ENCODE measurements at places on chromosomes 2 and 18. TPM values are rescaled to one million over a fixed set of nuclear protein-coding genes. Genes with fewer than 3 reads are reported as not detected.

DNA sequence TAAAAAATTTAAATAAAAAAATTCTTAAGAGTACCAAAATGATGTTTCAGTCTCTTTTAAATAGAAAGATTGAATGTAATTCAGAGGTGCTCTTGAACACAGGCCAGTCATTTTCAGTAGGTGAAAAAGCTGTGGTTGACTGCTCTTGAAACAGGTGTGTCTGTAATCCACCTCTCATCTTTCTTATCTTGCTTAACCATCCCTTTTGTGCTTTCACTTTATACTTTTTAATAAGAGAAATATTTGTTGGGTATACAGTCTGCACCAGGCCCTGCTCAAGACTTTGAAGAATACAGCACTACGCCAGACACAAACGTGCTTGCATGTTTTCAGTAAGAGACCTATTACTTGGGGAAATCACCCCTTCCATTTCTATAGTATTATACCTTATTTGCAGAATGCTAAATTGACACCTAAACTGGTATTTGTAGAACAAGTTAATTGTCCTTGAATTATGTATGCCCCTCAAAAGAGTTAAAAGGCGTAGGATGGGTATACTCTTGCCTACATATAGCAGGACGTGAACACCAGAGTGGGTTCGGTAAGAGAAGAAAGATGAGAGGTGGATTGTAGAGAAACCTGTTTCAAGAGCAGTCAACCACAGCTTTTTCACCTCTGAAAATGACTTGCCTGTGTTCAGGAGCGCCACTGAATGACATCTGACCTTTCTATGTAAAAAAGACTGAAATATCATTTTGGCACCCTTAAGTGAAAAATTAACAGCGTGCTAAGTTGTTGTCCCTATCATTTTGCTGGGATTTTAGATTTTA, 4.0 kb upstream of the RTN4 start:
- no peak for DNase-seq

- DNase-seq = no peak
These were observed 6.4 kb downstream of the PMAIP1 start for GRCh38 chr18:59906203-59906602.

GRCh38 chr2:197140045-197140444, 170.5 kb downstream of the ANKRD44 start:
- DNase-seq = no peak

DNA sequence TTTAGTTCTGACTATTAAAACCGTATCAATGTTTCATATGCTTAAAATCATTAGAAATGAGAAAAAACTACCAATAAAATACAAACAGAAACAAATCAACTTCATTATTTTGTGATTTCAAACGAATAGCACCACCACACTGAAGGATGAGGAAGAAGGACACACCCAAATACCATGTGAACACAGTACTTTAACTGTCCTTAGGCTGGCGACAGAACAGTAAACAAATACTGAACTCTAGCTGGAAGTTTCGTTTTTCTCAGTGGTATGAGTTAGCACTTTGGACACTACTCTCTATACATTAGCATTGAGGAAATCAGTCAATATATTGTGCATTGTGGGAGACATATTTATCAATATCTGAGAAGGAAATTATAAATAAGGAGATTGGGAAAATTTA, 202.4 kb upstream of the AGAP1 start:
- no peak for DNase-seq

The STK17B gene
- 460 TPM for total RNA-seq

DNA sequence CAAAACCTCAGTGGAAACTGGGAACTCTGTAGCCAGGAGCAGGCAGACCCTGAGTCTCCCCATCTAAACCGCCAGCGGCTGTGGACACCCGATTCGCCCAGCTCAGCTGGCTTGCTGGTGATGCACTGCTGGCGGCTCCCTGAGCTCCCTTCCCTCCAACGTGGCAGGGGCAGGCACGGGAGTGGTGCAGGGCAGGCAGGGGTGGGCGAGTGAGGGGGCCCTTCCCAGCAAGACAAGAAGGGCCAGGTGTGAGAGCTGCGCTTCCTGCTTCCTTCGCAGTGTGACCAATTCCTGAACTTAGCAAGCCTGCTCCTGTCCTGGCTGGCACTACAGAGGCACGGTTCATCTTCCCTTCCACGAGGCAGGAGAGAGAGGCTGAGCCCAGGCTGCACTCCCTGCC, 12.3 kb upstream of the SEMA4C start:
- DNase-seq = no peak

- DNase-seq = no peak
These were observed 66.9 kb upstream of the MAP3K20 start for GRCh38 chr2:173008786-173009185.

GRCh38 chr2:96412307-96413258, 77.0 kb downstream of the NCAPH start:
- no peak for DNase-seq

DNA sequence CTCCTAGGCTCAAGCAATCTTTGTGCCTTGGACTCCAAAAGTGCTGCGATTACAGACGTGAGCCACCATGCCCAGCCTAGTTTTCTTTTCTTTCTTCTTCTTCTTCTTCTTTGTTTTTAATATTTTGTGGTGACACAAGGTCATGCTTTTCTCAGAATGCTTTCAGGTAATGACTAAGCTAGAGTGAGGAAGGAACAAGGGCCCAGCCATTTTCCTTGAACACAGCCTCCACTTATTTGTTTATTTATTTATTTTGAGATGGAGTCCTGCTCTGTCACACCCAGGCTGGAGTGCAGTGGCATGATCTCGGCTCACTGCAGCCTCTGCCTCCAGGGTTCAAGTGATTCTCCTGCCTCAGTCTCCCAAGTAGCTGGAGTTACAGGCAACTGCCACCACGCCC, 74.3 kb upstream of the ST3GAL5 start:
- no peak for DNase-seq

DNA sequence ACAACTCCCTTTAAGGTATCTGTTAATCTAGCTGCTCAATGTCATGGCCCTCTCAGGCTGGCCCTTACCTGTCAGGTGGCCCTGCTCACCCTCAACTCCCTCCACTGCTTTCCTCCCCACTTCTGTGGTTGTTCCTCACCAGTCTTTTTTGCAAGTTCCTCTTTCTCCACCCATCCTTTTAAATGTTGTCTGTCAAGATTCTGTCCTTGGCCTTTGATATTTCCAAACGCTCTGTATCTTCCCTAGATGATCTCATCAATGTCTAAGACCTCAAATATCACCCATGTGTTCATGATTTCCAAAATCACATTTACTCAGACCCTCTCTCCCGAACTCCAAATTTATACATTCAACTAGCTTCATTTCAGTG, 3.5 kb downstream of the PTPN2 start:
- no peak for DNase-seq

The MGAT4A gene
- 205 TPM for total RNA-seq

DNA sequence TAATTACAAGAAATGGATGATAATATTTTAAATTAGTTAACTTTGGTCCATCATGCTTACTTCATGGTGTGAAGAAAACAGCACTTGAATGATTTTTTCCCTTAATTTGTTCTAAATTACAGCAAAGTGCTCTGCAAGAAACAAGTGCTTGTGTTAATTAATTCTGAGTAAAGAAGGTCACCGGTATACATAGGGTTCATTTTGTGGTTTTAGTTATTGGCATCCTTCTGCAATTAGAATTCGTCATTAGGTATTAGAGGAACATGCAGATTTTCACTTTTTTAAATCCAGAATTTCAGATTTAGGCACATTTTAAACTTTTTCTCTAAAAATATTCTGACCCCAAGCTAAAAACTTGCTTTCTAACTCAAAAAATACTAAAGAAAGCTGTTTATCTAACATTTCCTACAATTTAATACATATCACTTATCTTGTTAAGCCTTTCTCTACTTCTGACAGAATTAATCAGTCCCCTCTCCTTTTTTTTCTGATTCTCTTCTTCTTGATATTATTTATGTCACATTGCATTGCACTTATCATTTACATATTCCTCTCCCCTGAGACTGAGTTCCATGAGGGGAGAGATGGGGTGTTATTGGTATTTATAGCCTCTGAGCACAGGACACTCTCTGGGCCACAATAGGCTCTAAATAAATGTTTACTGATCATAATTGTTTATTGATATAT, 129.2 kb downstream of the PLA2R1 start:
- no peak for DNase-seq

The FBXO36 gene
- 0.83 TPM for total RNA-seq

DNA sequence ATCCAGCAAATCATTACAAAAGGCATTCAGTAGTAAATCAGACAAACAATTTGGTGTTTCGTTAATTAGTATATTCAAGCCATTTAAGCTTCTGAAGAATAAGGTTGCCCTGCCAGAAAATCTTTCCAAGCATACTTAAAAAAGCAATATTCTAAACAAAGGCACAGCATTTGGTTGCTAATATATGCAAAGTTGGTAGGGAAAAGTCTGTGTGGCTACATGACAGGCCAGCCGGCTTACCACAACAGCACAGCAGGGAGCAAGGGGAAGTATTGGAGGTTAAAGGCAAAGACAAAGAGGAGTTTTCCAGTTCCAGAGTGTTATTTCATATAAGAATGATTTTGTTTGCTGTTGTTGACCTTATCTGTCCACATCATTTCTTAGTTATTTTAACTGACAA, 282.3 kb downstream of the MBD5 start:
- no peak for DNase-seq

GRCh38 chr18:67183398-67183797, 333.1 kb downstream of the DSEL start:
- DNase-seq = no peak

- DNase-seq = no peak
These were observed 10.2 kb downstream of the C18orf32 start for GRCh38 chr18:49476664-49477411.

DNA sequence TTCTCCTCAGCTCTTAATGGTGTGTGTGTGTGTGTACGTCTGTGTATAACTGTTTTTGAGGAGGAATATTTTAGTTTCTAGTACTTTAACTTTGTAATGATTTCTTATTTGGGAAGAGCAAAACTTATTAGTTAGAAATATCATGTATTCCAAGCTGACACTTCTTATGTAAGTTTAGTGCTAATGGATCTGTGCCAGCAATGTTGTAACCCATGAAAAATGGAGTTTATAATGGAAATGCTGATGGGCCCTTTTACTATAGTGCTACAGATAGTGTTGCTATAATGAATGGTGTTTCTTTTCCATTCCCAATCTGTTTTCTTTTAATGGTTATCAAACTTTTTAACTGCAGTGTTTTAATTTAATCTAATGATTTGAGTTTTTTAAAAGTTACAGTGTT, 49.8 kb upstream of the OTX1 start:
- no peak for DNase-seq

GRCh38 chr2:20696366-20696765, 29.4 kb downstream of the GDF7 start:
- DNase-seq = no peak

DNA sequence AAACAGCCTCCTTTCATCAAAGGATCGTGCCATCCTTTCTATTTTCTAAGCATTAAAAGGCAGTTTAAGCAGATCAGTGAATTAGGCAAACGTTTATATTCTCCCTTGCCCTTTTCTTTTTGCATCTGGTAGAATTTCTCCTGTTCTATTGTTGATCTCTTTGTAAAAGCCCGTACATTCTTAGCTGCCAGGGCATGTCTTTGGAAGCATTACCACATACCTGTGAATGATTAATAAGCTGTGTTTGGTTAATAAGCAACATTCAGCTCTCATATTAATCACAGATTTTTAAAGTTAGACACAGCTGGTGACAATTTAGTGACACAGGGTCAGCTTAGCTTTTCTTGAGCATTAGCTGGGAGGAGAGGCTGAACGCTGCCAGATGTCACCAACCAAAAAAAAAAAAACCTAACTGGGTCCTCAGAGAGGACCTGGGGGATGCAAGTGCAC, 33.8 kb upstream of the CYP1B1 start:
- DNase-seq = no peak

The IL36B gene
- not detected for total RNA-seq

DNA sequence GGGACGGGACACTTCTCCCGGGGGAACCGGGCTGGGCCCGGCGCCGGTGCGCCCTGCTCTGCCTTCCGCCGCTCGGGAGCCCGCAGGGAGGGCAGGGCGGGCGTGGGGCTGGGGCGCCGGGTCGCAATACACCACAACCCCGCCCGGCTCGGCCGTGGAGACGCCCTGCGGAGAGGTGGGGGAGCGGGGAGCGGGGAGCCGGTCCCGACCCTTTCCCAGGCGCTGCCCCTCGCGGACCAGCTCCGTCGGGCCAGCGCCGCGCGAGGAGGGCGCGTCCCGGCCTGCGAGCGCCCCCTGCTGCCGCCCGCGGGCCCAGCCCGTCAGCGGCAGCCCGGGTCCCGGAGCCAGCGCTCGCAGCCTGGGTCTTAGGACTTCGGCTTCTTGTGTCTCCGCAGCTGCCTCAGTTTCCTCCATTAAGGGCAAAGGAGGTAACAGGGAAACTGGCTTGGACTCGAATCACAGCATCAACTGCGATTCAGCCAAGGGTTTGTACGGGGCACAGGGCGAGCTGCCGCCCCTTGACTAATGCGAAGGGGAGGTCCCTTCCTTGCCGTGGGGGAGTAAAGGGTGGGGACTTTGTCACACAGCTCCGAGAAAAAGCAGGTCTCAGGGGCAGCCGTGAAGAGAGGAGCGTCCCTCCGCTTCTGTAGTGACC, 635 bp upstream of the ADRA2B start:
- peak; percentile 55 for DNase-seq

The MOGAT1 gene
- not detected for total RNA-seq

DNA sequence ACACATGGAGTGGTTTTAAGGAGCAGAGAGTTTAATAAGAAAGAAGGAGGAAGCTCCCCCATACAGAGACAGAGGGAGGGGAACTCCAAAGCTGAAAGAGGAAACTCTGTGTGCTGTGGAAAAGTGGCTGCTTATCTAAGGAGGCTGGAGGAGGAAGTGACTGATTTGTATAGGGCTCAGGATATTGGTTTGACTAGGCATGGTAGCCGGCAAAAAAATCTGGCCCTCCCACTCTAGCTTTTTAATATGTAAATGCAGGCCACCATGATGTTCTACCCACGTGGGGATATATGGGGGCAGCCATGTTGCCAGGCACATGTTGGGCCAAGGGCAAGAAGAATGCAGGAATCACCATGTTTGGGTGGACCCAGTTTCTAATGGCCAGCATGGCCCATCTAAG, 64.3 kb downstream of the HNMT start:
- no peak for DNase-seq

GRCh38 chr18:13390711-13391110, 172.2 kb downstream of the LDLRAD4 start:
- no peak for DNase-seq

The NYAP2 gene
- total RNA-seq = not detected

- no peak for DNase-seq
These were observed 805 bp upstream of the TNFRSF11A start for GRCh38 chr18:62324181-62324828.

GRCh38 chr2:162706770-162707169, 131.8 kb downstream of the KCNH7 start:
- DNase-seq = no peak

GRCh38 chr2:28683100-28683706, 68.4 kb upstream of the PPP1CB start:
- DNase-seq = no peak

GRCh38 chr2:169480079-169480465, 778 bp downstream of the BBS5 start:
- no peak for DNase-seq

GRCh38 chr18:1511619-1512311, 607.1 kb downstream of the ADCYAP1 start:
- DNase-seq = no peak

DNA sequence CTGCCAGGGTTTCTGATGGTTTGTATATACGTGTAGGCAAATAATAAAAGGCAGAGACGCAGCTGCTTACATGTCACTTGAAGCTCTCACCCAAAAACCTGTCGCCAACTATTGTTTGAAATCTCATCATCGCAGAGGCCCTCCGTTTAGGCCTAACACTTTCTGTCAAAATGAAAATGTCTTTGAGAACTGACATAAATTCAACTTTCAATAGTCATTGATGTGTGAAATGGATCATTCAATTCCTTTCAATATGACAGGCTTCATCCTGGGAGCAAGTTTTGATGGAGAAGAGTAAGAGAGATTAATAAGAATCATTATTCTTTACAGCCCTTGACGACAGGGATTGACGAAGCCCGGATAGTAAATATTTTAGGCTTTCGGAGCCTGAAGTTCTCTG, 2.7 kb downstream of the ACTG2 start:
- DNase-seq = no peak
